ENCODE measurements at places on chromosomes 16 and 17.
A peak's percentile ranks its signal among the peaks of the same experiment; 100 is the strongest.

DNA sequence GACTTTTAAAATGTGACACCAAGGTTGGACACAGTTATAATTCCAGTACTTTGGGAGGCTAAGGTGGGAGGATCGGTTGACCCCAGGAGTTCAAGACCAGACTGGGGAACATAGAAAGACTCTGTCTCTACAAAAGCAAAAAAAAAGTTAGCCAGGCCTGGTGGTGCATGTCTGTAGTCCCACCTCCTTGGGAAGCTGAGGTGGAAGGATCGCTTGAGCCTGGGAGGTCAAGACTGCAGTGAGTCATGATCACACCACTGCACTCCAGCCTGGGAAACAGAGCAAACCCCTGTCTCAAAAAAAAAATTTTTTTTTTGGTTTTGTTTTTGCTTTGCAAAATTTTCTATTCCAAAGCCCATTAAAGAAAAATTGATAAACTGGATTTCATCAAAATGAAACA is 281.4 kb downstream of the BCAS3 start:
- peaks cover 18% of the 10 kb centered on the region for H3K4me1 ChIP-seq
- no peak for DNase-seq
- no peaks in the 10 kb centered on the region for H3K36me3 ChIP-seq
- no peaks in the 10 kb centered on the region for H3K27me3 ChIP-seq

DNA sequence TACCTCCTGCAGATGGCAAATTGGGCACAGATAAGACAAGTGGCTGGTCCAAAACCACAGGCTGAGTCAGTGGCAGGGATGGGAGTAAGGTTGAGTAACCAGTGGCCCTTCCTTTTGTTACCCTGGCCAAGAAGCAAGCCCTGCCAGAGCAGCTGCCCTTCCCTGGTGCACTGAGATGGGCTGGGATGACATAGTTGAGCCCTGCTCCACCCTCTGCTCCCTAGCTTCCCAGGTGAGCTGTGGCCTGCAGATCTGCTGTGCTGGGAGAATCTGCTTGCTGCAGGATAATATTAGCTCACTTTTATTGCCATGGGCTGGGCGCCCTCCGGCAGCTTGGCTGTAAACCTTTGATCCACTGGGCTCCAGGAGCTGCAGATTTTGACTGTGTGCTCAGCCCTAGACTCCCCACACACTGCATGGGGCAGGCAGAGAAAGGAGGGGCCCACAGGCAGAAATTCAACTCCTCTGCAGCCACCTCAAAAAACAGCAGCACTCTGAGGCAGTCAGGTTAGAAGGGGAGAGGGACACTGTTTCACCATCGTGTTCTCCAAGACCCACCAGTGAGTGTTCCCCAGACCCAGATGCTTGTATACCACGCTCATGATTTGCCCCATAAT is 101.8 kb downstream of the CBLN1 start:
- 0 out of 2 replicates have a peak, but pooled peaks cover 1% of the 10 kb centered on the region for H3K27me3 ChIP-seq
- no peak overlapping the region for H3K4me3 ChIP-seq
- H3K27ac ChIP-seq = no peak overlapping the region
- H3K36me3 ChIP-seq = no peaks in the 10 kb centered on the region

DNA sequence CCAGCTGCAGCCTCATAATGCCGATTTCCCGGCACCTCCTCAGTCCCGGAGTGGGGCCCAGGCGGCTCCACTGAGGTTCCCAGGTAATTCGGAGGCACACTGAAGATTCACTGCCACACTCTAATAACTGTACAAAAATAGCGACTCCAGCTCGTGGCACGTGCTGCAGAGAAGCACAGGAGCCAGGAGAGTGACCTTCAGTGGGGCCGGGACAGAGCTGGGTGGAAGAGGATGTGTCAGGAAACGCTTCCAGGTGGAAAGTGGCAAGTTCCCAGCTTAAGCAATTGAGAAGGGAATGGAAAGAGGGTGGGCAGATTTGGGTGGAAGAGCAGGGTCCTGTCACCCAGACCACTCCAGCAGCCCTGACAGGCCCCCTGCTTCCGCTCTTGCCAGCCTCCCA is 3.1 kb upstream of the TRAP1 start:
- no peaks in the 10 kb centered on the region for H3K36me3 ChIP-seq
- no peak for DNase-seq
- no peak overlapping the region for H3K27ac ChIP-seq
- peaks cover 9% of the 10 kb centered on the region for H3K4me1 ChIP-seq
- no peaks in the 10 kb centered on the region for H3K27me3 ChIP-seq

GRCh38 chr17:63381101-63381729 is 64.9 kb downstream of the CYB561 start:
- H3K36me3 ChIP-seq = no peaks in the 10 kb centered on the region
- H3K4me3 ChIP-seq = no peak overlapping the region
- DNase-seq = no peak
- H3K4me1 ChIP-seq = no peaks in the 10 kb centered on the region
- no peaks in the 10 kb centered on the region for H3K27me3 ChIP-seq
- no peak overlapping the region for H3K27ac ChIP-seq

DNA sequence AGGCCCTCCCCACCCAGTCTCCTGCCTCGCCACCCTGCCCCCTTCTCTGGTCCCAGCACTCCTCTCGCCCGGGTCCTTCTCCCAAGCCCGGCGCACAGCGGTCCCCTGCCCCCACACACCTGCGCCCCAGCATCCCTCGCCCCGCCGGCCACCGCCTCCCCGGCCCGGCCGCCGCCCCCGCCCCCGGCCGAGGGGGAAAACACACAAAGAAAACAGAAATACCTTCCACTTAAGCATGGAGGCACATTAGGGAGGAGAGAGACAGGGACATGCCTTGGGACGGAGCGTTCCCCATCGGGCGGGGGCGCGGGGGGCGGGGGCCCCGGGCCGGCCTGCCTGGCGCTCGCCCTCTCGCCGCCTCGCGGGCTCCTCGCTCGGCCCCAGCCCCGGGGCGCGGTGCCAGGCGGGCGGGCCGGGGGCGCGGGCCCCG is 326 bp downstream of the SRCIN1 start:
- no peak for DNase-seq
- H3K4me3 ChIP-seq = peak overlapping the region; percentile 87
- H3K36me3 ChIP-seq = no peaks in the 10 kb centered on the region
- H3K27me3 ChIP-seq = no peaks in the 10 kb centered on the region

Measured in Caco-2 (cell line).